ENCODE measurements at places on chromosomes 5 and 9.

DNA sequence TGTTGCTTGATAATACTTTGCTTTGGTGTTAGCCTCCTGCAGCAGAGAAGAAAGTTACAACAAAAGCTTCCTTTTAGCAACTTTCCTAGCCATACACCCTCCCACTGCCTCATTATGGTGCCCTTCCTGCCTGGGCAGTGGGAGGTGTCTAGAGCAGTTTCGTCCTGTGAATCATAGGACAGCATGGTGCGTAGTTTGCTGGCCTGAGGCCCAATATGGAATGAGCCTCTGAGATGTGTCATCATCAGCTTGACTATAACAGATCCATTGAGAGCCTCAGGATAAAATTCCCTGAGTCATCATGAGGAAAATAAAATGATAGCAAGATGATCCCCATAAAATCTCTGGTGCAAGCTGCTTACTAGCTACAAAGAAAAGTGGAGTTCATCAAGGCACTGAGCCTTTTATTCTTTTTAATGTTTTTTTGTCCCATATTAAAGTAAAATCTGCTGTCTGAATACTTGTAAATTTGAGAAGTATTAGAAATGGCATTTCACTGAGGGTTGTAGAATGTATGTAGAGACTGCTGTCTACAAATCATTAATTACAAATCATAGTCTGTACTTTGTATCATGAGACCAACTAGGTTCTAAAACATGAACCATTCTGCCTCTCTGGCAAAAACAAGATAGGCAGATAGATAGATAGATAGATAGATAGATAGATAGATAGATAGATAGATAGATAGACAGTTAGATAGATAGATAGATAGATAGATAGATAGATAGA is 303.0 kb upstream of the PDE4D start:
- no peak for DNase-seq

GRCh38 chr9:72533322-72533721 is 11.9 kb downstream of the TMC1 start:
- DNase-seq: no peak

DNA sequence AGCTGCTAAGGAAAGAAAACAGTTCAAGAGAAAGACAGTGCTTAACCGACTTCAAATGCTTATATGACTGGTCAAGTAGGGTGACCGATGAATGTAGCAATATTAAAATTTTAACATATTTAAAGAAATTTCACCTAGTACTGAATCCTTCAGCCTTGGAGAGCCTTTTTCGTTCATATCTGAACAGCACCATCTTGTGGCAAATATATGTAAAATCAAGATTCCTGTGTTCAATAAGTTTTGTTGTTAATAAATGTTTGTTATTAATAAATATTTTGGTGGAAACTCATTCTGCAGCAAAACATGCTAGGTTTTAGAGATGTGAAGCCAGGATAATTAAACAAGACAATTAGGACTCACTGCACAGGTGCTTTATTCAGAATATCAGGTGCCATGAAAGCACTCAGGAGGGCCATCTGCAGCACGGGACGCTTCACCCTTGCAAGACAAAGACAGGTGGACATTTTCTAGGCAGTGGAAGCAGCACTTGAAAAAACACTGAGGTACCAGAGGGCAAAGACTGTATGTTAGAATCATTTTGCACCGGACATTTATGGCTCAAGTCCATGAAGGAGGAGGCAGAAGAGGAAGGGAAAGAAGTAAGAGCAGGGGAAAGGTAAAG is 15.6 kb downstream of the TICAM2 start:
- DNase-seq: no peak

- no peak for DNase-seq
Measured at GRCh38 chr5:130092991-130093390, 188.7 kb downstream of the CHSY3 start.

- no peak for DNase-seq
Measured at GRCh38 chr9:73565833-73566465, 414.3 kb downstream of the ANXA1 start.

DNA sequence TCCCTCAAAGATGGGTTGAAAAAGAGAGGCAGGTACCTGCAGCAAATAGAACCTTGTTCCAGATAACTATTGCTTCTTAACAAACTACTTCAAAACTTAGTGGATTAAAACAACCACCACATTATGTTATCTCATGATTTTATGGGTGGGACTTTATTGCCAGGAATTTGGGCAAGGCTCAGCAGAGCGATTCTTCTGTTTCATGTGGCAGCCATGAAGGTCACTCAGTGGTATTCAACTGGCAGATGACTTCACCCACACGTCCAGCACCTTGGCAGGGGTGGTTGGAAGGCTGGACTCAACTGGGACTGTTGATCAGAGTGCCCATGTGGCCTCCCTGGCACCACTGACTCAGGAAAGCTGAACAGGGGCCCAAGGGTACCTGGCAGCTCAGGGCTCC is 112.0 kb downstream of the HSD17B3 start:
- DNase-seq: no peak

- DNase-seq: no peak
Measured at GRCh38 chr9:116298878-116299391, 145.3 kb downstream of the PAPPA start.

DNA sequence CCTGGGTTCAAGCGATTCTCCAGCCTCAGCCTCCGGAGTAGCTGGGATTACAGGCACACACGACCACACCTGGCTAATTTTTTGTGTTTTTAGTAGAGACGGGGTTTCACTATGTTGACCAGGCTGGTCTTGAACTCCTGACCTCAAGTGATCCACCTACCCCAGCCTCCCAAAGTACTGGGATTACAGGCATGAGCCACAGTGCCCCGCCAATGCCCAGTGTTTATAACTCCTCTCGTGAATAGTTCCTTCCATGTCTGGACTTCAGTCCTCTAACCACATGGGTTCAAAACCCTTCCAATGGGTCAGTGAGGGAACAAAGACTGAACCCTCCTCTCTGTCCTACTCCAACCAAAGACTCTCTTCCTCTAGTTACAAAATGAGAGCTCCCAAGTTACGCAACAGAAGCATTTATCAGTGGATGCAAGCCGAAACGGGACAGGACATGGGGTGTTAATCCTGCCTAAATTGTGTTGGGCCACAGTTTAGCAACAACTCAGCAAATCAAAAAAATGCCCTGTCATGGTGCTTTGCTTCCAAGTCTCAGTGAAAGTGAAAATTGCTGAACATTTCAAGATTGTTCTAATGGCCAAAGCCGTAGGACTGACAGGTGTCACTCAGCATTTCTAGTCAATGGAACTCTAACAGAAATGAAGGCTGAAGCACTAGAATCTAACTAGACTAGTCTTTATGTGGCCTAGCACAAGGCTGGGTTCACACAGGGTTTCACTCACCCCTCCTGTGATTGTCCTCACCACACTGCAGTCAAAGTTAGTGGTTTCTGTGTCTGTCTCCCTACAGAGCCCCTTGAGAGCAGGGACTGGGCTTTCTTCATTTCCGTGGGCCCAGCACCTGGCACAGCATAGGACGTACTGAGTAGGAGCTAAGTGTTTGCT is 3.2 kb upstream of the TMEM245 start:
- no peak for DNase-seq

- no peak for DNase-seq
Measured at GRCh38 chr9:98523231-98523901, 185.4 kb downstream of the GABBR2 start.

DNA sequence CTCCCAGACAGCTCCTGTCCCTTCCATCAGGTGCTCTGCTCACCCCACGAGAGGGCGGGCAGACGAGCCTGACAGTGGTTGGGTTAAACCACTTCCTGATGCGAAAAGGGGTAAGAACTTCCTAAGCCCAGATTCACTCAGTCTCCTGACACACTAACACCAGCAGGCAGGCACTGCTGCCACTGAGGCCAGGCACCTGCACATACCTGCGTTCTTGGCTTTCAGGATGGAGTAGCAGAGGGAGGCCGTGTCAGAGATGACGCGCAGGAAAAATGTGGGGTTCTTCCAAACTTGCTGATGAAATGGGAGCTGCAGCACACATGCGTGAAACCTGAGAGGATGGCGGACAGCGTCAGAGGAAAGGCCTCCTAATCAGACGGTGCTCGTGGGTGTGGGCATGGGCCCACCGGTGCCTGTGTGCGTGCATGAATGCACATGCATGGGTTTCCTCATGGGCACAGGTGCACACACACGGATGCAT is 29.9 kb downstream of the SLC6A18 start:
- DNase-seq: no peak

- no peak for DNase-seq
Measured at GRCh38 chr5:91183743-91184142, 199.4 kb downstream of the ARRDC3 start.

DNA sequence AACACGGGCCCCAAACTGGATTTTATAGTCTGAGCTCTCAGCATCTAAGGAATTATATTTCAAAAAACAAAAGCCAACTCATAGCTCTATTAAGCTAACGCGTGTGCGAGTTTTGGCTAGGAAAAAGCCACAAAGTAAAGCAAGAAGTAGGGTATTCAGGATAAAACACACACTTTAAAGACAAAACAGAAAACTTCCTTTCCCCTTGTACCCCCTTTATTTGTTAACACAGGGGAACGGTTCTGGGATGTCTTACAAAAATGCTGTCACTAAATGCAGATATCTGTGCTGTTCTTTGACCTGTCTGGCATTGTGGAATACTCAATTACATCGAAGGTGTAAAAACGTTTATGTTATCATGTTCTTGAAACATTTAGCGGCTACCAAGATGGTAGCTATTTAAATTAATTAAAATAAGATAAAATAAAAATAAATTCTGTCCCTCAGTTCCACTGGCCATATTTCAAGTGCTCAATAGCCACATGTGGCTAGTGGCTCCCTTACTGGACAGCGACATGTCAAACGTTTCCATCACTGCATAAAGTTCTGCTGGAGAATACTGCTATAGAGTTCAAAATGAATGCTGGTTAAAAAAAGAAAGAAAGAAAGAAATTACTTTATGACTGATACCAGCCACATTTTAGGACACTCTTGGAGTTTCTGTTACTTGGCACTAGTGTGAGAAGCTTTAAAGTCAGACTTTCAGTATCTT is 7.2 kb upstream of the MEF2C start:
- no peak for DNase-seq

- DNase-seq: no peak
Measured at GRCh38 chr5:96790961-96791504, 16.7 kb downstream of the ERAP1 start.

DNA sequence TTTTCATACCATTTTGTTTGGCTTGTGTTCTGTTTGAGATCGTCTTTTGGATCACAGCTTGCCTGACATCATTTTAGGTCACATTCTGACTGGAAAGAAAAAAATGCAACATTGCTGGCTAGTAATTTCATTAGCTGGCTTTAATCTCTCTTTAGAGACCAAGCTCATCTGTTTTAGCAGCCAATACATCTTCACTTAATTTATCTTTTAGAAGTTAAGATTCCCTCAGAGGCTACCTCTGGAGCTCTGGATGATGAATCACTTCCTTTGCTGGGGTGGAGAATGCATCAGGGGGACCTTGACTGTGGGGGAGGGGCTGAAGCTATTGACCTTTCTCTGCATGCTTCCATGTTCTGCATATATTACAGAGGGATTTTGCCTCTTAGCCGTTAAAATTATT is 181.5 kb upstream of the OTULINL start:
- no peak for DNase-seq

DNA sequence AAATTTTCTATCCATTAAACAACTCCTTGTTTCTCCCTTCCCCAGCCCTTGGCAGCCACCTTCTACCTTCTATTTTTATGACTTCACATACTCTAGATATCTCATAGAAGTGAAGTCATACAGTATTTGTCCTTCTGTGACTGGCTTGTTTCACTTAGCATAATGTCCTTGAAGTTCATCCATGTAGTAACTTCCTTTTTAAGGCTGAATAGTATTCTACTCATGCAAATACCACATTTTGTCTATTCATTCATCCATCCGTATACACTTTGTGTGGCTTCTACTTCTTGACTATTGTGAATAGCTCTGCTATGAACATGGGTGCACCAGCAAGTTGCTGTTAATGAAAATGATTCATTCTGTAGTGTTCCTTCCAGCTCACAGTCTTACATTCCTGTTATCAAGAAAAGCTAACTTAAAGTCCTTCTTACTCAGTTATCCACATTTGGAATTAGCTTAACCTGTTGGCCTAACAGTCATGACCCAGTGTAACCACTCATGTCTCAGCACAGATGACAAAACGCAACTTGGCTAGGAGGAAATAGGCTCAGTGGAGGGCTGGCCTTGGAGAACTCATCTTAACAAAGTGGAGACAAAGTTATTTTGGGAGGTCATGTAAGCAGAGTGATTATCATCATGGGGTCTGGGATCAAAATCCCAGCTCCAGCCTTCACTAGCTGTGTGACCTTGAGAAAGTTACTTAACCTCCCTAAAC is 129.7 kb upstream of the MAP3K1 start:
- DNase-seq: no peak
